ENCODE measurements at places on chromosomes 3 and 15. TPM values are rescaled to one million over a fixed set of nuclear protein-coding genes. Genes with fewer than 3 reads are reported as not detected.
A peak's percentile ranks its signal among the peaks of the same experiment; 100 is the strongest.

GRCh38 chr15:48823706-48824105, 12.8 kb upstream of the CEP152 start:
- no peak for DNase-seq

LMLN gene
- total RNA-seq = 4.1 TPM

DNAJC19 gene
- 69.6 TPM for total RNA-seq

DNA sequence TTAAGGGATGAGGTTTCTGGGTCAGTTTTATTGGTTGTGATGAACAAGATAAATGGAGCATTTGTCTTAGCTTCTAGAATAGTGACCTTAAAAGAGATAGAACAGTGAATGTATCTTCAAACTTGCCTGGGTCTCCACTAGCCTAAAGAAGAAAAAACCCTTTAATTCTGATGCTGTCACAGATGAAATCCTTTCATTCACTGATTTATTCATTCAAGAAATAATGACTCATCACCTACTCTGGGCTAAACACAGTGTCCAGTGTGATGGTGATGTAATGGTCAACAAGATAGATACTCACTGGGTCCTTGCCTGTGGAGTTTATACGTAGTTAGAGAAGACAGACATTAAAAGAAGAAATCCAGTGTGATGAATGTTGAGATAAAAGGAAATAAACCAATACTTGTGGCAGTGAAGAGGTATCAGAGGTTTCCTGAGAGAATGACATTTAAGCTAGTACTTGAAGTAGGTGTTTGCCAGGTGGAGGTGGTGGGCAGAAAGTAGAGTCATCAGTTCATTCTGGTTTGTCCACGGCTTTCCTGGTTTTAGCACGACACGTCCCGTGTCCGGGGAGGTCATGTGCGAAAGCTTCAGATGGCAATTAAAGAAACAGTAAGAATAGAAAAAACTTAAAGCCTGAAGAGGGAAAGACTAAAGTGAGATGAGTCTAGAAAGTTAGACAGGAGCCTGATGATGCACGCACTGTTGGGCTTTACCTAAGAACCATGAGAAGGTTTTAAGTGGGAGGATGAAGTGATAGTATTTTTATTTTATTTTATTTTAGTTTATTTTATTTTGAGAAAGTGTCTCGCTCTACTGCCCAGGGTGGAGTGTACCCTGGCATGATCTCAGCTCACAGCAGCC, 18.5 kb downstream of the PAK2 start:
- DNase-seq = no peak

DNA sequence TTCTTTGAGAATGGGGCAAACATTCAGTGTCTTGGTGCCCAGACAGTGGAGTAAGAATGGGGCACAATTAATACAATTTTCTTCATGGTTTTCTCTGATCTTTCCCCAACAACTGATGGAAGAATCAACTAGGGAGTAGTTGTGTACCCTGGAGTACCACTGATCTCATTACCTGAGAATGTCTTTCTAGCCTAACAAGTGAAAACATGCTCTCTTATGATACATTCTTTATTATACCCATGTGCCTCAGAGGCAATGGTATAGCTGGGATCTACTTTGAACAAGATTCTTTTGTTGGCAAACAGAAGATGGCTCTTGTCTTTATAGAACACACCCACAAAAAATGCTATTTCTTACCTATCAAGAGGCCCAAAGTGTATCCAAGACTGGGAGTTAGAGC, 250.6 kb upstream of the CMC1 start:
- DNase-seq = no peak

- DNase-seq = peak; percentile 42
Observed at GRCh38 chr15:31364301-31365031, 37.8 kb downstream of the KLF13 start.

- DNase-seq = no peak
Observed at GRCh38 chr15:70327856-70328678, 230.3 kb upstream of the TLE3 start.

- no peak for DNase-seq
Observed at GRCh38 chr3:107425033-107425432, 47.8 kb downstream of the CCDC54 start.

GRCh38 chr3:187804120-187804744, 59.0 kb upstream of the BCL6 start:
- no peak for DNase-seq

DNA sequence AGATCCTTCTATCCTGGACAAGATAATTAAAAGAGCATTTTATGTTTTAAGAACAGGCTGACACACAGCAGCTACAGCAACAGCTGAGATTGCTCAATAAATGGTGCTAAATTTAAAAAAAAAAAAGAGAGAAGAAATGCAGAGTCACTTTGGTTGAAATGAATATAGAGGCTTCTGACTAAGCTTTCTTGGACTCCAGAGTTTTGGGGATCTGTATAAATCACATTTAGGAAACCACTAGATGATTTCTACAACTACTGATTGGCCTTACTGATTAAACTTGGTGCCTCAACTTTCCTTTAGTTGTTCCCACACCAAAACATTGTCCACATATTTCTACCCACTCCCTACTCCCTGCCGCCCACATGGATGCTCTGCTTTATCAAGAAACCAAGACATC, 132.9 kb upstream of the ZBTB20 start:
- DNase-seq = no peak

DNA sequence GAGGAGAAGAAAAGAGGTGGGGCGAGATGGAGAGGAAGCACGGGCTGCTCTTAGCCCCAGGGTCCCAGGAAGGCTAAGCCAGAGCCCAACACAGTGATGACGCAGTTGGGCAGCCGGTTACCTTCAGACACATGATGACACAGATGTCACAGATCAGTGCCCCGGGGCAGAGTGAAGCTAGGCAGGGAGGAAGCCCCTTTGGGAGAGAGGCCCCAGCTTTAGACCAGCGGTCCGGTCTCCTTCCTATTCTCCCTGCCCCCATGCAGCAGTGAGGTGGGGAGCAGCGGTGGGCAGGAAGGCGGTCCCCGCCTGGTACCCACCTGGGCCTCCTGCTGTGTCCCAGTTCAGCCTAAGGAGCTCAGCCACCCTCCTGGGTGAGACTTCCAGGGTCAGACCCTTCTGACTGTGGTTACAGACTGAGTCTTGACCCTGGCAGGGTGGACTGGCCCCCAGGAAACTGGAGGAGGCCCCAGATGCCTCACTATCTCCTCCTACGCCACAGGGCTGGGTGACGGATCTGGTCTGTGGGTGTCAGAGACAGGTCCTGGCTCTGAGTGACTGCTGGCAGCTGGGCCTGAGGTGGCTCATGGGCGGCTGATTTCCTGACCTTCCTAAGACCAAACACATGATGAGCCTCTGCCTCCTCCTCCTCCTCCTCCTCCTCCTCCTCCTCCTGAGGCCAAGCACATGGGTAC, 38.8 kb upstream of the LINGO1 start:
- no peak for DNase-seq

- DNase-seq = no peak
Observed at GRCh38 chr3:156010829-156011228, 109.5 kb upstream of the KCNAB1 start.

GRCh38 chr3:159947220-159947619, 41.4 kb upstream of the IL12A start:
- DNase-seq = no peak

TIGIT gene
- total RNA-seq = 16.7 TPM

TRAK1 gene
- total RNA-seq = 22.3 TPM

- DNase-seq = no peak
Observed at GRCh38 chr3:133488785-133489367, 84.6 kb upstream of the CDV3 start.

FOXL2NB gene
- not detected for total RNA-seq

CORO2B gene
- 0.08 TPM for total RNA-seq

DNA sequence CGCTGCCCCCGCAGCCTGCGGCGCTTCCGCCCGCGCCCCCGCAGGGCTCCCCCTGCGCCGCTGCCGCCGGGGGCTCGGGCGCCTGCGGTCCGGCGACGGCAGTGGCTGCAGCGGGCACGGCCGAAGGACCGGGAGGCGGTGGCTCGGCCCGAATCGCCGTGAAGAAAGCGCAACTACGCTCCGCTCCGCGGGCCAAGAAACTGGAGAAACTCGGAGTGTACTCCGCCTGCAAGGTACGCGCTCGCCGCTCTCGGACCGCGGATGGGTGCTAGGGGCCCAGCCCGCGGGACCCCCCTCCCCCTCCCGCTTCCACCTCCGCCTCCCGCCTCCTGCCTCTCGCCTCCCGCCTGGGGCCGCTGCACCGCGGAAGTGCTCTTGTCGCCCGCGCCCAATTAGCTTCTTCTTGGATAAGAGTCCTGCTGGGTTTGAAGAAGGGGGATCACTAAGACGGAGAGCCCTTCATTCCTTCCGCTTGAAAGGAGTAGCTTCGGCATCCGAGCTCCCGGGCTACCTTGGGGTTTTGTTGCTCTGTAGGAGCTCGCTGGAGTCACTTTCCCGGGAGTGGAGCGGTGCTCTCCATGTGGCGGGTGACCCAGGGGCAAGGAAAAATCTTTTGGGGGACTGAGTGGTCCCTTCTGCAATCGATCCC, 426 bp downstream of the KAT2B start:
- peak; percentile 45 for DNase-seq

DNA sequence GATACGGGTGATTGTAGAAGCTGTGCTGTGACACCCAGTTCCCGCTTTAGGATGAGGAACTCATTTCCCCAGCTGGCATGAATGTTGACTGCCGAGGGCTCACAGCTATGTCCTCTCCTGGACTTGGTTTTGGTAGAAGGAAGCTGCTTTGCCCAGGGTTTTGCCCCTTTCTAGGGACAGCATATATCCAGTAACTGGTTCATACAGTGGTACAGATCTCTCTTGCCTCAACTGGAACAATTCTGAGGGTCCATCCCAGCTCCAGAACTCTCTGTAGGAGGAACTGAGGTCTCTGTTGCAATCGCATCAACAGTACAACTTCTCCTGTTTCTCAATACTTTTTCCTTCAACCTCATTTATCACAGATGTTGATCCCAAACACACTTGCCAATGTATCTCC, 54.5 kb upstream of the FNDC3B start:
- no peak for DNase-seq

ITIH4 gene
- 6.9 TPM for total RNA-seq

DNA sequence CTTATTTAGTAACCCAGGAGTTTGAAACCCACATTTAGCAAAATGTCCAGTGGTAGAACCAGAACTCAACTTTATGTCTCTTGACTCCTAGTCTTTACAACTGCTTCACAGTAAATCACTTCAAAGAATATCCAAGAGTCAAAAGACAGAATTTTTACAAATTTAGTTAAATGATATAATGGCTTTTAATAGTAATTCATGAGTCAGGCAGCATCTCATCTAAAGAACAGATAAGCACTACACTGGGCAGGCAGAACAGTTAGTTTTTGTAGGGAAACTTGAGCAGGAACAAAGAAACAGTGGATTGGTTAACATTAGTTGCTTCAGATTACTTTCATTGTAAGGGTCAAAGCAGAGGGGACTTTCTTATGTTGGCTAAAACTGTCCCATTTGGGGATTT, 120.2 kb downstream of the NEO1 start:
- no peak for DNase-seq

- DNase-seq = no peak
Observed at GRCh38 chr3:100813828-100814227, 104.5 kb downstream of the TFG start.

- DNase-seq = no peak
Observed at GRCh38 chr3:188108703-188109412, 45.1 kb upstream of the LPP start.

GRCh38 chr3:5136919-5137429, 14.9 kb downstream of the ARL8B start:
- DNase-seq = no peak

GRCh38 chr3:37266809-37267208, 92.4 kb upstream of the LRRFIP2 start:
- no peak for DNase-seq

GRCh38 chr15:40873694-40874561, at the start of gene RHOV:
RHOV (minus strand) TSS chr15:40874234; CDS start chr15:40874139, 95 bp downstream.
- peak; percentile 38 for DNase-seq

DNA sequence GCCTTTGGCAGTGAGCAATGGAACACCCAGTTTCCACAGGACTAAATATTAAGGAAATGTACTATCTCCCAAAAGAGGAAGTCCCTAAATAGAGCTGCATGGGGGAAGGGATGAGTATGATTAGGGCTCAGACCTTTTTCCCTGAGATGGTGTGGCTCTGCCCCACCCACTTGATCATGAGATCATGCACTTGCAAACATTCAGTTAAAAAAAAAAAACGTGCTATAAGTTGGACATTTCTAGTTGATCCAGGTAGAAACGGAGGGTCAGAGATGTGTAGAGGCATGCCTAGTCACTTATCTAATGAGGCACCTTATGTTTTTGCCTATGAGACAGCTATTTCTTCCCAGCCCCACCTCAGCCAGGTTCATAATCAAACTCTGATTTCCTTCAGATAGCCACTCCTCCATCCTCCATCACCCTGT, 24.5 kb upstream of the SSR3 start:
- DNase-seq = no peak

SPESP1 gene
- total RNA-seq = 0.76 TPM

MRPL47 gene
- 77.2 TPM for total RNA-seq

DNA sequence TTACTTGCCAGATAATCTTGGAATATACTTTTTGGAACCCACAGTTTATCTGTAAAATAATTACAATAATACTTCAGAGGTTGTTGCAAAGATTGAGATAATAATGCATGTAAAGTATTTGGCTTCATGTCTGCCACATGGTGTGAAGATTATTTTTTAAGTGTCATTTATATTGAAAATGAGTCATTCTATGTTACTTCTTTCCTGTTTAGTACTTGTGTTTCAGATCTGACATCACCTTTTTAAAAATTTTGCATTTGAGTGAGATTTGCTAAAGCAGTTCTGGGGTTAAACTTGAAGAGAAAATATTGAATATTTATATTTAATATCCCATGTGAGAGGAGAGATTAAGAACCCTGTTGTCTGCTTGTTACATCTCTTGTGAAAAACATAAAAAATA, 31.2 kb downstream of the IQGAP1 start:
- no peak for DNase-seq

DNA sequence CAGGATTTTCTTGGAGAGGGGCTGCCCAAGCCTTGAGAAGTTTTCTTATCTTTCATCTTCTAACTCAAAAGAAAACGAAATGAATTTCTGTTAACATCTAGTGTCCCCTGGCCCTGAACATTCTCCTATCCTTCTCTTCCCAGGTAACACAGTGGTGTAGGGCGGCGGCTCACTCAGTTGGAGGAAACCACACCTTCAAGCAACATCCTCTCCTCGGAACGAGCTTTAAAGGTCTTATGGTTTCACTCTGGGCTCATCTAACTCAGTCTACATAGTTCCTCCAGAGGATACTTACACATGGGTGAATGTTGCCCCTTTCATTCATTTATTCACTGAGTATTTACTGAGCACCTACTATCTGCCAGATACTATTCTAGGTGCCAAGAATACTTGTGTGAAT, 31.0 kb upstream of the KLHL6 start:
- DNase-seq = no peak

GOLIM4 gene
- 2.4 TPM for total RNA-seq

GOLGA8J gene
- total RNA-seq = not detected

GRCh38 chr15:45522328-45523165, at the start of gene SLC30A4:
SLC30A4 (minus strand) TSS chr15:45522755; CDS start chr15:45522354, 401 bp downstream.
- peak; percentile 59 for DNase-seq
